ENCODE measurements at places on chromosomes 1 and 21. TPM values are rescaled to one million over a fixed set of nuclear protein-coding genes. Genes with fewer than 3 reads are reported as not detected.
A peak's percentile ranks its signal among the peaks of the same experiment; 100 is the strongest.

Gene TFAP2E
- 2.2 TPM for polyA plus RNA-seq

GRCh38 chr1:115862403-115862802 lies 21.5 kb upstream of the NHLH2 start:
- no peak for DNase-seq

DNA sequence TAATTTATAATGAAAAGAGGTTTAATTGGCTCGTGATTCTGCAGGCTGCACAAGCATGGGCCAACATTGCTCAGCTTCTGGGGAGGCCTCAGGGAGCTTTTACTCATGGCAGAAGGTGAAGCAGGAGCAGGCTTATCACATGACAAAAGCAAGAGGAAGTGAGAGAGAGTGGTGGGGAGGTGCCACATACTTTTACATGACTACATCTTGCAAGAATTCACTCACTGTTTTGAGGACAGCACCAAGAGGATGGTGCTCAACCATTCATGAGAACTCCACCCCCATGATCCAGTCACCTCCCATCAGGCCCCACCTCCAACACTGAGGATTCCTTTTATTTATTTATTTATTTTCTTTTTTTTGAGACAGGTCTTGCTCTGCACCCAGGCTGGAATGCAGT lies 5.5 kb upstream of the PLEKHM2 start:
- DNase-seq = no peak

- no peak for DNase-seq
Observed at GRCh38 chr1:20147846-20148570, 8.9 kb downstream of the PLA2G2F start.

- DNase-seq = no peak
Observed at GRCh38 chr1:78622548-78622947, 2.3 kb downstream of the IFI44L start.

- peak; percentile 92 for DNase-seq
Observed at GRCh38 chr1:153612755-153613331, at the start of gene S100A16. Gene S100A16 (minus strand): TSS chr1:153613137. CDS start chr1:153608151, 4,986 bp downstream.
